Metanephros (tissue), 2 donors: ENCODE measurements at places on chromosomes 13 and 19. TPM values are rescaled to one million over a fixed set of nuclear protein-coding genes. Genes with fewer than 3 reads are reported as not detected.

The THSD8 gene
- not detected for total RNA-seq

The ZFP82 gene
- 10.9 TPM for total RNA-seq

The RNF225 gene
- not detected for total RNA-seq

The ARHGAP33 gene
- total RNA-seq = 27.4 TPM

The FGF22 gene
- 0.88 TPM for total RNA-seq

The GYS1 gene
- total RNA-seq = 51.8 TPM

The SIGLEC12 gene
- total RNA-seq = 0.12 TPM

The ANGPTL8 gene
- total RNA-seq = 2.6 TPM

The ONECUT3 gene
- not detected for total RNA-seq

The CGB5 gene
- total RNA-seq = not detected

The RNASEH2A gene
- total RNA-seq = 14.4 TPM
